ENCODE measurements at places on chromosomes 3 and 15.
A peak's percentile ranks its signal among the peaks of the same experiment; 100 is the strongest.

GRCh38 chr15:52243286-52243685 is 52.1 kb upstream of the GNB5 start:
- no peak overlapping the region for H3K4me3 ChIP-seq
- no peaks in the 10 kb centered on the region for H3K27me3 ChIP-seq
- DNase-seq = no peak

DNA sequence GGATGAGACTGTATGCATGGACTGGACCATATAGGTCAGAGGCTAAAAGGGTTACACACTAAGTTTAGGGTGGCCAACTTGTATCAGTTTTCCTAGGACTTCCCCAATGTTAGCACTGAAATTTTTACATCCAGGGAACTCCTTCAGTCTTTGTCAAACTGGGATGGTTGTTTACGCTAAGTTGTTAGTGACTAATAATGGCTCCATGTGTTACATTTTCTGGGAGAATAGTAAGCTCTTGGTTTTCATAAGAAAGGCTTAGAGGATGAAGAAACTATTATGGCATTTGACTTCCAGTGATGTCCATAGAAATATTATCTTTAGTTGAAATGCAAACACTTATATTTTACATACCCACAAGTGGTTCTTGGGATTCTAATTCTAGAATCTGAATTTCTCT is 57.9 kb upstream of the ST3GAL6 start:
- H3K27ac ChIP-seq = no peak overlapping the region
- no peaks in the 10 kb centered on the region for H3K27me3 ChIP-seq
- H3K36me3 ChIP-seq = no peaks in the 10 kb centered on the region
- no peaks in the 10 kb centered on the region for H3K4me1 ChIP-seq

DNA sequence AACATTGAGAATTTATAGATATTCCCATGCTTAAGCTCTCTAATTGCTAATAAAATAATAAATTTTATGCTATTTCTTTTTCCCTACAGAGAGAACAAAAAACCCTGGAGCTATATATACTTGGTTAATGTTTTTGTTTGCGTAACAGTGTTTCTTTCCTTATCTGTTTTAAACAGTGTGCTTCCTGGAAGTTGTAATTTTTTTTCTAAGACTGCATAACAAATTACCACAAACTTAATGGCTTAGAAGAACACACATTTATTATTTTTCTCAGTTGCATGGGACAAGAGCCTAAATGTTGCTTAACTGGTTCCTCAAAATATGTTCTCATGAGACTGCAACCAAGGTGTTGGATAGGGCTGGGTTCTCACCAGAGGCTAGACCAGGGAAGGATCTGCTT is 49.7 kb upstream of the DPH6 start:
- no peak overlapping the region for H3K4me3 ChIP-seq
- no peaks in the 10 kb centered on the region for H3K4me1 ChIP-seq
- H3K27ac ChIP-seq = no peak overlapping the region
- H3K27me3 ChIP-seq = no peaks in the 10 kb centered on the region

GRCh38 chr3:113158171-113158570 is 53.2 kb upstream of the BOC start:
- H3K4me1 ChIP-seq = no peaks in the 10 kb centered on the region
- H3K36me3 ChIP-seq = no peaks in the 10 kb centered on the region
- H3K4me3 ChIP-seq = no peak overlapping the region
- no peaks in the 10 kb centered on the region for H3K27me3 ChIP-seq
- no peak overlapping the region for H3K27ac ChIP-seq

DNA sequence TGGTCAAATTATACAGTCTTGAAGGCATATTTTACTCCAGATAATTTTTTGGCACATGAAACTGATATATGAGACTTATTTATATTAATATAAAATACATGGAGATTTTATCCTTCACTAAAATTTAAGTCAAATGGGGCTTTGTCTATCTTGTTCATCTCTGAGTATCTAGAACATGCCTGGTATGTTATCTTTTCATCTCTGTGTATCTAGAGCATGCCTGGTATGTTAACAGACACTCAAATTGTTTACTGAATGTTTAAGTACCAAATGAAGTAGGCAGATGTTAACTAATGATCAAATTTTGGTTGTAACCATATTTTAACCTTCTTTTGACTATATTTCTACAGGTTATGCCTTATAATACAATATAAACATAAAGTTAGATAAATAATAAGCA is 7.7 kb downstream of the GTF2A2 start:
- H3K36me3 ChIP-seq = peaks cover 79% of the 10 kb centered on the region
- H3K27me3 ChIP-seq = no peaks in the 10 kb centered on the region
- H3K4me3 ChIP-seq = no peak overlapping the region
- DNase-seq = no peak

DNA sequence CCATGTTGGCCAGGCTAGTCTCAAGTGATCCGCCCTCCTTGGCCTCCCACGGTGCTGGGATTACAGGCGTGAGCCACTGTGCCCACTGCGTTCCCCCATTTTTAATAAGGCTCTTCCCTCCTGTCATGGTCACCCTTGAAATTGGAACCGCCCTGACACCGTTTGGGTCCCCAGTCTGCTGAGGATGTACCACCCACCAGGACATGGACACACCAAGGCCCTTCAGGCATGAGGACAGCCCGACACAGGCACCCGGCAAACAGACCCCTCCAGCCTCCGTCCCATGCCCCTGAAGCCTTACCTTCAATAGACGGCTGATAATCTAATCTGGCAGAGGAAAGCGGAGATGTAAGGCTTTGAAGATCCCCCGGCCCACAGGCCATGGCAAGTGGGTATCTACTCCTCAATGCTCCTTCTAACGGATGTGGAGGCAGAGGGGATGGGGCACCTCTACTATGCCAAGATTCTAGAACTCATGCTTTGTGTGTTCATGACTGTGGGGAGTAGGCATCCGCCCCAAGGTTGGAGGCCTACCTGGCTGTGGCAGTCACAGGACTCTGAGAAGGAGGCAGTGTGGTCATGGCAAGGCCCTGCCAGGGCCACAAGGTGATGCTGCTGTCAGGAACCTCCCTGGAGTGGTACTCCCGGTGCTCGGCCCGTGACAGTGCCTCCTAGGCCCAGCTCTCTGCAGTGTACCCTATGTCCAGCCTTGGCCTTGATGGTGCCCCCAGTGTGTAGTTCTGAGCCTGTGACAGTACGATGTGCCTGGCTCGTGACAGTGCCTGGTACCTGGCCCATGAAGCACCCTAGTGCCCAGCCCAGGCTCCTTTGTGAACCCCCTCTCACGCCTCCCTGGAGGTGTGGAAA is 18.6 kb upstream of the PRSS50 start:
- no peak overlapping the region for H3K4me3 ChIP-seq
- H3K4me1 ChIP-seq = no peaks in the 10 kb centered on the region
- H3K36me3 ChIP-seq = no peaks in the 10 kb centered on the region
- no peaks in the 10 kb centered on the region for H3K27me3 ChIP-seq

DNA sequence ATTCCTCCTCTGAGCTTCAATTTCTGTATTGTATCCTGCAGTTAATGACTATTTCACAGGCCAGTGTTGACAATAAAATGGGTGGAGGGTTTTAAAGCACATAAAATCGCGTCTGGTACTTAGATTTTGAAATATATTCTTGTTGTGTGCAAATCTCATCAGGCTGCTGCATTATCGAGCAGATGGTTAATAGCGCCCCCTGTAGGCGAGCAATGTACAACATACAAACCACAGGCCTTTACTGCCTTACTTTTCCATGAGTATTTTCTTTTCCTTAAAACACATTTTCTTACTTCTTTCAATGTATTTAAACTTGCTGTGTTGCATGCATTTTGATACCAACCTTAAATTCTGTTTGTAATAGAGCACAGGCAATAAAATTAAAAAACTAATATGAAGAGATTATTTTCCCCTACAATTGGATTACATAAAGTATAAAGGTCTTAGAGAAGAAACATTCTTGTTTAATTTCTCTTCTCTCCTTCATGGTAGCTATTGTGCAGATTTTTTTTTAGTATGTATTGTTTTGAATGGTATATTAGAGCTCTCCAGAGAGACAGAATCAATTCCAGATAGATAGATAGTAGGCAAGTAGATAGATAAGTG is 608.4 kb downstream of the CADM2 start:
- no peak overlapping the region for H3K27ac ChIP-seq
- H3K4me1 ChIP-seq = no peaks in the 10 kb centered on the region
- no peaks in the 10 kb centered on the region for H3K36me3 ChIP-seq
- no peak overlapping the region for H3K4me3 ChIP-seq
- peak; percentile 58 for DNase-seq

DNA sequence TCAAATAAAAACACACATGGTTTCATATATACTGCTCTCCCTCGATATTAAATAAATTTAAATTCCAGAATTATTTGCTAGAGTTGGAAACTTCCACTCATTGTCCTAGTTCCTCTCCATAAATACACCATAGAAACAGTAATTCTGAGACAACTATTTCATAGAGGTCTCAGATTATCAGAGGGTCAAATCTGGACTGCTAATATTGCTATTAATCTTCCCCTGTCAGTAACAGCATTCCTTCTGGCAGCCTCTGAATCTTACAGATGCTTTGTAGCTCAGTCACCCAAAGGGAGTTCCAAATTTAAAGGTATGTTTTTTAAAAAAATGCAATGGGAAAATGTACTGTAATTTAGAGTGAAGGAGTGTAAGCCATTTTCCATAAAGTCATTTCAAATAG is 428.8 kb downstream of the PYDC2 start:
- no peak overlapping the region for H3K4me3 ChIP-seq
- H3K27me3 ChIP-seq = no peaks in the 10 kb centered on the region
- no peak for DNase-seq
- H3K27ac ChIP-seq = no peak overlapping the region

DNA sequence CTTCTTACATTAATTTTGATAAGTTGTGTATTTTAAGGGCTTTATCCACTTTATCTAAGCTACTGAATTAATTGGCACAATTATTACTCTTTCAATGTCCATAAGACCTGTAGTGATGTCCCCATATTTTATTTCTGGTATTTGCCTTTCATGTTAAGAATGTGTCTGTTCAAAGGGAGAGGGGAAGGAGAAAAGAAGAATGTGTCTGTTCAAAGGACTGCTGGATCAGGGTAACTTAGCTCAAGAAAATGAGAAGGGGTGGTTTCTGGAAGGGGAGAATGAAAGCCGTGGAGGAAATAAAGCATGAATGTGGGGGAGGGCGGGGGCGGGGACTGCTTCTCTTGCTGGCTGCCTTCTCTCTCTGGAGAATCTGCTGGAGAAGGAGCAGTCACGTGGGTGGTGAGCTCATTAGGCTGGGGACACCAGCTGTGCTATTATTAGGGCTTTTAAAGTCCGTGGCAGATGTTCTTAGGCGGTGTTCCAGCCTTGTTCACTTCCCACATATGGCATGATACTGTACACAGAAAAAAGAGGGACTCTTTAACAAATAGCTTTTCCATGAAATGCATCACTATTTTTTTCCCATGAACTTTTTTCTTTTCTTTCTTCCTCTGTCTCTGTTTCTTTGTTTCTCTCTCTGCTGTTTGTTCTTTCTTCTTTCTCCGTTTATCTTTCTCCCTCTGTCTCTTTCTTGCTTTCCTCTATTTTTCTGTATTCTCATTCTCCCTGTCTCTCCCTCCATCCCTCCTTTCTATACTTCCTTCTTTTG is 63.7 kb upstream of the ULK4 start:
- peak overlapping the region; percentile 95 for H3K27ac ChIP-seq
- peaks cover 15% of the 10 kb centered on the region for H3K4me1 ChIP-seq
- H3K4me3 ChIP-seq = peak overlapping the region; percentile 23
- no peaks in the 10 kb centered on the region for H3K27me3 ChIP-seq

DNA sequence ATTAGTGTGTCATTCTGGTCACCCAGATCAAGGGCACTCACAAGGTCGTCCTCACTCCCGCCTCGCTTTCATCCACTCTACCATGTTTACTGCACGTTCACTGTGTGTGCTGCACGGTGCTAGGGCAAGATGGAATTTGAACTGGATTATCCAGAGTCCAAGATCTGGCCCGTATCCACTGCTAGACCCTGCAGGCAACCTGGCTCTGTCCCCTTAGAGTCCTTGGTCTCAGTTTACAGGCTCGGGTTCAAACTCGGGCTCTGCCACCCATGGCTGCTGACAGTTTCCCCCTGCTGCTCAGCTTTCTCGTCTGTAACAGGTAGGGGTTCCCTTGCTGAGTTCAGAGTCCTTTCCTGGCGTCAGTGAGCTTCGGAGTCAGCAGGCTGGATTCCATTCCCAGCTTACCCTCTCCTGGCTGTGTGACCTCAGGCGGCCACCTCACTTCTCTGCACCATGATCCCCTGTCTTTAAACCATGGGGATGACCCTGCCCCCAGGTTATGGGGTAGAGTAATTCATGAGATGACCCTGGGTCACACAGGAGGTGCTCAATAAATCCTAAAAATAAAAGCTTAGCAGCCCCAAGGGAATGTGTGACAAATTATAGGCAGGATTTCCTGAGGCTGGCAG is 79.6 kb upstream of the SLC6A6 start:
- H3K4me3 ChIP-seq = no peak overlapping the region
- DNase-seq = no peak
- no peaks in the 10 kb centered on the region for H3K36me3 ChIP-seq

- H3K4me3 ChIP-seq = no peak overlapping the region
- DNase-seq = no peak
- peaks cover 8% of the 10 kb centered on the region for H3K4me1 ChIP-seq
- H3K27ac ChIP-seq = no peak overlapping the region
Measured at GRCh38 chr3:99250821-99251355, 349.4 kb upstream of the DCBLD2 start.

DNA sequence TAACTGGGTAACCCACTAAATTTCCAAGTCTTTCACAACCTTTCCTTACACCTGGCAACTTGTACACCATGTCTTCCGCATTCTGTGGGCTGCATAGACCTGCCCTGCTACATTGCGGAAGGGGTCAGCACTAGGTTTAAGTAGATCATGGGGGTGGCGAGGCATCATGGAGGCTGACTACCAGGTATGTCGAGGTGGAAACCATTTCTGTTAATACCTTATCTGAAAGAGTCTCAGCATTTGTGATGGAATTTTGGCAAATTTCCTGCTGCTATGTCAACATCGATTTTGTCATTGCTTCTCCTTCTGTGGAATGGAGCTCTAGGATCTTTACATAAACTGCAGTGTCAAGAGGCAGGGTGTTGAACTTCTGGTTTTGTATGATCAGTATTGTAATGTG is 187.2 kb downstream of the GHSR start:
- peaks cover 42% of the 10 kb centered on the region for H3K36me3 ChIP-seq
- H3K27me3 ChIP-seq = no peaks in the 10 kb centered on the region
- H3K4me1 ChIP-seq = no peaks in the 10 kb centered on the region

DNA sequence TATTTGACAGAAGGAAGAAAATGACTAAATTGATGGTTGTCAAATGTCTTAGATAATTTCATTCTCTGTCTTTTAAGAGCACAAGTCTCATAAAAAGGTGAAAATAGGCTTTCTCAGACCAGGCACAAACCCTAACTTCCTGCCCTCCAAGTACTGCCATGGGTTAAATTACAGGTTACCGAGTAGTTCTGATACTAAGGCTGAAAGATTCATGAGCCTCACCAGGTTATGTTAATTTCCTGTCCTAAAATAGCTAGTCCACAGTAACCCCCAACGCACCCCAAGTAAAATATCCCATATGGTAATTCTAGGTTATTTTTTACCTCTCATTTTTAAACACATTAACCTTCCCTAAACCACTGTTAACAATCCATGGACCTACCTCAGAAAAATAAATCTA is 42.0 kb downstream of the GSK3B start:
- H3K27ac ChIP-seq = no peak overlapping the region
- H3K4me3 ChIP-seq = no peak overlapping the region
- H3K27me3 ChIP-seq = no peaks in the 10 kb centered on the region
- DNase-seq = no peak
- no peaks in the 10 kb centered on the region for H3K4me1 ChIP-seq

GRCh38 chr3:15297608-15298350 is 34.6 kb downstream of the SH3BP5 start:
- no peak for DNase-seq
- no peaks in the 10 kb centered on the region for H3K36me3 ChIP-seq
- H3K4me3 ChIP-seq = no peak overlapping the region
- peaks cover 6% of the 10 kb centered on the region for H3K4me1 ChIP-seq
- no peaks in the 10 kb centered on the region for H3K27me3 ChIP-seq
- no peak overlapping the region for H3K27ac ChIP-seq

- H3K4me1 ChIP-seq = peaks cover 25% of the 10 kb centered on the region
- DNase-seq = no peak
- H3K27me3 ChIP-seq = no peaks in the 10 kb centered on the region
Measured at GRCh38 chr15:41921167-41921566, 27.3 kb upstream of the SPTBN5 start.
